Karpas-422 (cell line): ENCODE measurements at places on chromosomes 1 and 21. TPM values are rescaled to one million over a fixed set of nuclear protein-coding genes. Genes with fewer than 3 reads are reported as not detected.

The C1orf226 gene
- not detected in 2 replicates for total RNA-seq

- no peak for DNase-seq
Measured at GRCh38 chr1:39782103-39782502, 6.6 kb downstream of the BMP8B start.

GRCh38 chr1:171845998-171846397, 4.7 kb downstream of the DNM3 start:
- DNase-seq = no peak

- no peak for DNase-seq
Measured at GRCh38 chr1:47893412-47893811, 103.8 kb downstream of the TRABD2B start.

DNA sequence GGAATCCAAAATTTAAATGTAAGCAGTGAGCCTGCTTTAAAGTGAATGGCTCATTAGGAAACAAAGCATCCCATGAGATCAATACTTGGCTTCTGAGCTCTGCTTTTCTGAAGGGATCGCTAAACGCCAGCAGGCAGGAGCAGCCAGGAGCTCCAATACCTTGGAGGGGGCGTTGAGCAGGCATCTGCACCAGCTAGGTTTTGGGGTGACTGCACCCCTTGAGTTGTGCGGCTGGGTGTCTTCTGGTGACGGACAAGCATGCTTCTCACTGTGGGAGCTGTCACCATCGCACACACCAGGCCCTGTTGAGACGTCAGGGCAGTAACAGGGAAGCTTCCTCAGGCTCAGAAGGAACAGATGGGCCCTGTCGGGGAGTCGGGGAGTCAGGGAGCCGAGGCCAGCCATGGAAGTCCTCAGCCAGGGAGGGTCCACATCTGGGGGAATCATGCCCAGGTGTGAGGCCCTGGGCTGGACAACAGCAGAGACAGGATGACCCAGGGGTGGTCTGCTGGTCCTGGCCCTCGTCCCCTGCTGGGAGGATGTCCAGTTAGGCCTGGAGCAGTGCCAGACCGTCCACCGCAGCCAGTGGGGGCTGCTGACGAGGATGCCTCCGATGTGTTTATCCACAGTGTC, 57.9 kb upstream of the ADARB1 start:
- DNase-seq = no peak

- no peak for DNase-seq
Measured at GRCh38 chr1:1084372-1085170, 10.5 kb upstream of the RNF223 start.

DNA sequence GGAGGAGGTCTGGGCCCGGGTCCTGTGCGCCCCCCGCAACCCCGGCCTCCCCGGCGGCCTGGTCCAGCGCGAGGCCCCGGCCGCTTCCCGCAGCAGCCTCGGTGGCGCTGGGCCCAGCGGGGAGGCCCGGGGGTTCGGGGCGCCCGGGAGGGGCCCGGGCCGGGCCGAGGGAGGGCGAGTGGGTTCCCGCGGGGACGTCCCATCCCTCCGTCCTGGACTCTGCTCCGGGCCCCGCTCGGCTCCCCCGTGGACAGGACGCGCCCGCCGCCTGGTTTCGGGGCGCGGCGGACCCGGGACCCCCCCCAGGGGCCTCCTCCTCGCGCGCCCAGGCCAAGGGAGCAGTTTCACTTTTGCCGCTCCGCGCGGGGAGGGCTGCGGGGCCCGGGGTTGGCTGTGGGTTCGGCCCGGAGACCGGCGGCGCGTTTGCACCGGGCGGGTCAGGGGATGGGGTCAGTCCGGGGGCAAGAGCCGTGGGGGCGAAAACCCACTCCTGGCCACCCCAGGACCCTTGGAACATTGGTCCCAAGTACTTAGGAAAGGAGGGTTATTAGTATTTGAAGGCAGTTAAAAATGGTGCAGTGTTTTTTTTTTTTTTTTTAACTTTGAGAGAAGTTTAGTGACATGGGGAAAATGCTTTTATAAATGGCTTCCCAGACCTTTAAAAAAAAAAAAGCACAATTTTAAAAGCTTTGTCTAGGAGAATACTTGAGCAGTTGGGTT, 677 bp downstream of the AGPAT3 start:
- DNase-seq = peak; percentile 68
